GM03348 (cell line): ENCODE measurements at places on chromosomes 6 and 20.

DNA sequence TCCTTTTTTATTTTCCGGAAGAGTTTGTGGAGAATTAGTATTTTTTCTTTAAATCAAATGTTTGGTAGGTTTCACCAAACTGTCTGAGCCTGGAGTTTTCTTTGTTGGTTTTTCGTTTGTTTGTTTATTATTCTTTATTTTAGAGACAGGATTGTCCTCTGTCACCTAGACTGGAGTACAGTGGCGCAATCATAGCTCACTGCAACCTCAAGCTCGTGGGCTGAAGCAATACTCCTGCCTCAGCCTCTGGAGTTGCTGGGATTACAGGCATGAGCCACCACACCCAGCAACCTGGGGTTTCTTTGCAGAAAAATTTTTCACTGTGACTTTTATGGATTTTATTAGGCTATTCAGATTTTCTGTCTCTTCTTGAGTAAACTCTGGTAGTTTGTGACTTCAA, 120.2 kb upstream of the LOC128125822 start:
- no peak for DNase-seq

DNA sequence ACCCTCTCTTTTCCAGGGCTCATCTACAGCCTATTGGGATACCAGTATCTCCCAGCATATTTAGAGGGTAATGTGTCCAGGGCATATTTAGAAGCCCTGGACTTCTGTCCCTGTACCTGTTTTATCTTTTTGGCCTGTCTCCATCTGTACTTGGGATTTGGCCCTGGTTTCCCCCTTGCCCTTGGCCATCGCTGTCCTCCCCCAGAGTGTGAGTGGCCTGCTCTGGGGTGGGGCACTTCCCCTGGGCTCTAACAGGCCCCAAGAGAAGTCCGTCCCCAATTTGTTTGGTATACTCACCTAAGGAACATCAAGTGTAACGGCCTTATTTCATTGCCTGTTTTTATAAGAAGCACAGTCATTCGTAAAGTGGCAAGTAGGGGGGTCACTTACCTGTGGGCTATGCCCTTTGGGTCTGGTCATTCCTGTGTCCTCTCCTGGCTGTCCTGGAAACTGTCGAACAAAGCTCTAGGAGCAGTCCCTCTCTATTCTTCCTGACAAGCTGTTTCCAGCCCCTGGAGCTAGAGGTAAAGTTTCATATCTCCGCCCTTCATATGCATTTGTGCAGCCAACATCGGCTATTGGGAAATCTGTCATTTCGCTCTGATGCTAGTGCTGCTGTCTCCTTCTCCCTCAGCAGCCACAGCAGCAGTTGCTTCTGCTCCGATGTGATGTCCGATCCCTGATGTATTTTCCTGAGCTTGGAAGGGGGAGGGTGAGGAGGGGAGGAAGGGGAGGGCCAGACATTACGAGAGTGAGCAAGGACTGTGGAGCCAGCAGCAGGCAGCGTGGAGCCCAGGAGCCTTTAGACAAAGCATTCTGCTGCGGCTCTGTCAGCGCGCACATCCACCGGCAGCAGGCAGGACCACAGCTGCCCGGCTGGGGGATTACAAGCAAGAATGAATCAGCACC, 83.4 kb downstream of the TCP11 start:
- DNase-seq: no peak

DNA sequence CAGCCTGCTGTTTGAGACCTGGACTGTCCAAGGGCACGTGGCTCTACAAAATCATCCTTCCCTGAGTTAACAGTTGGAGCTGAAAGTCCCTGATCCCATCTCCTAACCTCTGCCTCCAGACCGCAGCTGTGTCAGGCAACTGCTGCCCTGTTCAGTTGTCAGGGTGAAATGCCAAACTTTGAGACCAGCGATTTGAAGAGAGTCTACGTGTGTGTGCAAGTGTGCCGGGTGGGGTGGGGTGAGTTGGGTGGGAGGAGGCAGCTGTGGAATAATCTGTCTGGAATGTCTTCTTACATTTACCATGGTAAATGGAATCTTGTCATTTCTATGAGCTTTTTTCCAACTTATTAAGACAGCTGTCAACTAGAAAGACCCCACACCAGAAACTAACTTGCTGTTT, 81.0 kb upstream of the FAM8A1 start:
- peak; percentile 70 for DNase-seq

- DNase-seq: no peak
These were observed 18.3 kb downstream of the SERPINB9 start for GRCh38 chr6:2884804-2885203.

- no peak for DNase-seq
These were observed 13.0 kb downstream of the UCKL1 start for GRCh38 chr20:63942969-63943807.

DNA sequence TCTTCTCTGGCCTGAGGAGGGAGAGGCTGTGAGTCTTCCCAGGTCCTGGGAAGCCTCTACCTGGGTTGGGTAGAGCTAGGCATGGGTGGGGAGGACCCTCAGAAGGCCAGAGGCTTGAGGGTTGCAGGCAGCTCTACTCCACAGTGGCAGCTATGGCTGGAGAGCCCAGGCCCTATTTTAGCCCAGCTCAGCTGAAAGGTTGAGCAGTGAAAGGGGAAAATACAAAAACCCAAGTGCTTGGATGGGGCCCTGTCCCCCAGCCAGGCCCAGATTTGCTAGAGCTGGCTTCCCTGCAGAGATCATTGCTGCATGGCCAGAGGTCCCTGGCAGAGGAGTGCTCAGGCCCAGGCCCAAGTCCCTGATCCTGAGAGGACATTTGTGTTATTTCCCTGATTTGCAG, 45.7 kb downstream of the SUN5 start:
- no peak for DNase-seq

DNA sequence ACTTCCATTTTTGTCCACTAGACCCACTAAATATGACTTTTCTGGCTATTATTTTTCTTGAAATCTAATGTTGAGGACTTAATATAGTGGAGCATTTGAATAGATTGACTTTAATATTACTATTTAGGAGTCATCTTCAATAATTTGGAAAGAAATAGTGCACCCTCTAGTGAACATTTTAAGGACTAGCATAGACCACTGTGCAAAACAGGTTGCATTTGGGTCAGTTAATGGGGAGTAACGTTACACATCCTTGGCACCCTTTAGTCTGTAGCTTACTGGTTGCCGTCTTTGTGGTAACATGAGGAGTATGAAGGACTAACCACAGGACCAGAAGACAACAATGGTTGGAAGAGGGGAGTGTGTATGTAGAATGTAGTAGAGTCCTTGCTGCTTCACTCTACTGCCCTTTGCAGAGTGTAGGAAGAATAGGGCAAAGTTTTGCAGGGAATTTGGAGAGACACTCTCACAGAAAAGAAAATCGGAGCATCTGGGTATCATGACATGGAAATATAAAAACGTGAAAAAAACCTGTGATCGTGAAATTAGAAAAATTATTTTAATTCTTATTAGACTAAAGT, 25.2 kb downstream of the RFPL4B start:
- peak; percentile 54 for DNase-seq

GRCh38 chr6:154232013-154232910, 124.3 kb downstream of the IPCEF1 start:
- DNase-seq: no peak

GRCh38 chr6:45597424-45597823, 219.7 kb upstream of the SUPT3H start:
- DNase-seq: no peak

- DNase-seq: no peak
These were observed 69.4 kb downstream of the KCNQ5 start for GRCh38 chr6:72691249-72691648.

- peak; percentile 44 for DNase-seq
These were observed 654.0 kb downstream of the COL12A1 start for GRCh38 chr6:74551896-74552295.

- DNase-seq: no peak
These were observed 399.5 kb downstream of the PHF3 start for GRCh38 chr6:64034910-64035655.

GRCh38 chr6:49205526-49205925, 257.5 kb downstream of the MMUT start:
- no peak for DNase-seq

DNA sequence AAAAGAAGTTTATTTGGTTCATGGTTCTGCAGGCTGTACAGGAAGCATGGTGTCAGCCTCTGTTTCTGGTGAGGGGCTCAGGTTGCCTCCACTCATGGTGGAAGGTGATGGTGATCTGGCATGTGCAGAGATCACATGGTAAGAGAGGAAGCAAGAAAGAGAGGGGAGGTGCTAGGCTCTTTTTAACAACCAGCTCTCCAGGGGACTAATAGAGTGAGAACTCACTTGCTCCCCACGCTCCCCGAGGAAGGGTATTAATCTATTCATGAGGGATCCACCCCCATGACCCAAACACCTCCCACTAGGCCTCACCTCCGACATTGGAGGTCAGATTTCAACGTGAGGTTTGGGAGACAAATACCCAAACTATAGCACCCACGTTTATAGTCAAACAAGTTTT, 4.0 kb upstream of the GJB7 start:
- DNase-seq: no peak

GRCh38 chr6:23659125-23659524, 466.9 kb upstream of the NRSN1 start:
- DNase-seq: no peak

- no peak for DNase-seq
These were observed 579.5 kb downstream of the TFAP2B start for GRCh38 chr6:51398064-51398705.

DNA sequence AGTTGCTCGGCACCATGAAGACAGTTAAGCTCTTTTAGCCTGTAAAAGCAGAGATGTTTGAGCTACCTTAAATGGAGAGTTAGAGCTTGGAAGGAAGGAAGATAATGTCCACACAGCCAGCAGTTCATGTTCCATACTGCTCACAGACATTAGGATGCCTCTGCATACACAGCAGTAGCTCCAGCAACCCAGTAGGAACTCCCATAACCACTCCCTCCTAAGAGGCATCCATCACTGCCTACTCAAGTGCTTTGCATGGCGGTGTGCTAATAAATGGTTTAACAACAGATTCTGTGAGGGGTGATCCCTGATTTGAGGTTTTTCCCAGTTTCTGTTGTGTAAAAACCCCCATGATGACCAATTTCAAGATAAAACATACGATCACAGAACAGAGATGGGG, 286.4 kb downstream of the HACE1 start:
- DNase-seq: no peak
